ENCODE measurements at places on chromosomes 11 and 22. TPM values are rescaled to one million over a fixed set of nuclear protein-coding genes. Genes with fewer than 3 reads are reported as not detected.

GRCh38 chr22:49203859-49204598 is 623.6 kb downstream of the BRD1 start:
- no peak for DNase-seq

- peak; percentile 40 for DNase-seq
Observed at GRCh38 chr11:118152552-118153471, at the start of gene SCN4B. SCN4B (minus strand) TSS chr11:118152823; CDS start chr11:118152673, 150 bp downstream.

DNA sequence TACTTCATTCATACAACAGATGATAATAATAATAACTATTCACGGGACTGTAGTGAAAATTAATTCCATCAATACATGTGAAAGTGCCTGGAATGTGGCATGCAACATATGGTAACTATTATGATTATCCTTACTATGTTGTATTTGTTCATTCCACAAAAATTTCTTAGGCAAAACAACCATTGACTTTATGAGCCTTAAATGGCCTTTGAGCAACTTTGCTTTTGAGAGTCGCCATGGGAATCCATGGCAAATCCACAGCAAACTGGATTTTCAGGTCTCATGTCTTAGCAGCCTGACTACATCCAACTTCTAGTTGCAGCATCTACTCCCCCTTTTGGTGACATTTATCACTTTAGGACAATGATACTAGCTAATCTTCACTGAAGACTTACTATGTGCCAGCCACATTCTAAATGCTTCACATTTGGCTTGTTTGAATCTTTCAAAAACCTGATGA is 56.8 kb downstream of the SLC1A2 start:
- DNase-seq, result no peak

The GGTLC2 gene
- not detected for total RNA-seq

DNA sequence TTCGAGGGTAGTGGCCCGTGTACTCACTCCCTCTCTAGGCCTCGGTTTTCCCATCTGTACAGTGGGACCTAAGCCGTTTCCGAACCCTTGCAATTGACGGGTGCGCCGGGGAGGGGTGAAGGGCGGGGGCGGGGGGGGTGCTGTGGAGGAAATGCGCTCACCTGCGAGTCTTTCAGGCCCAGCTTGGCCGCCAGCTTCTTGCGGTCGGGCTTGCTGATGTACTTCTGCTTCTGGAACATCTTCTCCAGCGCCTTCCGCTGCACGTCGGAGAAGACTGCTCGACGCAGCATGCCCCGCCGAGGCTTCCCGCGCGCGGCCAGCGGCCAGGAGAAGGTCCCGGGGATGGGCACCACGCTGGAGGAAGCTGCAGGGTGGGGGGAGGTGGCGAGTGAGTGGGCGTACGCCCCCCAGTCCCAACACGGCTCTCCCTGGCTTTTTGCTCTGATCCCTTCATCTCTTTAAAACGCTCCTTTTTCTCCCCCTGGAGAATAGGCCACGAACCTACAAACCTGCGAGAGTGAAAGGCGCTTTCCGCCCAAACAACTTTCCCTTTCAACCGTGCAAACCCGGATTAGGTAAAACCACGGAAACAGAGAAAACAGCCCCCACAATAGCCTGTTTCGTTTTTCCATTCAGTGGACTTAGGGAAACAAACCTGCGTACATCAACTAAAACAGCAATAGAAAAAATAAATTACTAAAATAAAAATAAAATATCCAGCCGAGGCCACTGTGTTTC is 3.2 kb downstream of the DBX1 start:
- peak; percentile 34 for DNase-seq

GRCh38 chr11:61955422-61956135 is 5.4 kb downstream of the BEST1 start:
- DNase-seq, result peak; percentile 51

The DGAT2 gene
- 1.6 TPM for total RNA-seq

The SMC1B gene
- total RNA-seq, result 2.1 TPM

DNA sequence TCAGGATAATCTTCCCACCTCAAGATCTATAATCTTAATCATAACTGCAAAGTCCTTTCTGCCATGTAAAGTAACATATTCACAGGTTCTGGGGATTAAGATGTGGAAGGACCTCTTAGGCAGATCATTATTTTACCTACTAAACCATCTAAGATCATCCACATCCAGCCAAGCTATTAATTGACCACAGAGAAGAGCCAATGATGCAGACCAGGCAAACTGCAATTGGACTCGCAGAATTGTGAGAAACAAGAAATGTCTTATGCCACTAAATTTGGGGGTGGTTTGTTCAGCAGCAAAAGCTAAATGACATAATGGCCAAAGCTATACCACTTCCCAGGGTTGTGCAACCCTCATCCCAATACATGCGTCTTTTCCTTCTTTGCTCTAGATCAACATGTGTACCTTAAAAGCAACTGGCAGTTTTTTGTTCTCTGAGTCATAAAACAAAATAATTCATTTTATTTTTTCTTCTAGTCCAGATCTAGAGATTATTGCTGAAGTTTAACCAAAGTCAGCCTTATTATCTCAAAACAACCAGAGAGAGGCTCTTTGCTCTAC is 88.7 kb upstream of the CHRM4 start:
- no peak for DNase-seq

DNA sequence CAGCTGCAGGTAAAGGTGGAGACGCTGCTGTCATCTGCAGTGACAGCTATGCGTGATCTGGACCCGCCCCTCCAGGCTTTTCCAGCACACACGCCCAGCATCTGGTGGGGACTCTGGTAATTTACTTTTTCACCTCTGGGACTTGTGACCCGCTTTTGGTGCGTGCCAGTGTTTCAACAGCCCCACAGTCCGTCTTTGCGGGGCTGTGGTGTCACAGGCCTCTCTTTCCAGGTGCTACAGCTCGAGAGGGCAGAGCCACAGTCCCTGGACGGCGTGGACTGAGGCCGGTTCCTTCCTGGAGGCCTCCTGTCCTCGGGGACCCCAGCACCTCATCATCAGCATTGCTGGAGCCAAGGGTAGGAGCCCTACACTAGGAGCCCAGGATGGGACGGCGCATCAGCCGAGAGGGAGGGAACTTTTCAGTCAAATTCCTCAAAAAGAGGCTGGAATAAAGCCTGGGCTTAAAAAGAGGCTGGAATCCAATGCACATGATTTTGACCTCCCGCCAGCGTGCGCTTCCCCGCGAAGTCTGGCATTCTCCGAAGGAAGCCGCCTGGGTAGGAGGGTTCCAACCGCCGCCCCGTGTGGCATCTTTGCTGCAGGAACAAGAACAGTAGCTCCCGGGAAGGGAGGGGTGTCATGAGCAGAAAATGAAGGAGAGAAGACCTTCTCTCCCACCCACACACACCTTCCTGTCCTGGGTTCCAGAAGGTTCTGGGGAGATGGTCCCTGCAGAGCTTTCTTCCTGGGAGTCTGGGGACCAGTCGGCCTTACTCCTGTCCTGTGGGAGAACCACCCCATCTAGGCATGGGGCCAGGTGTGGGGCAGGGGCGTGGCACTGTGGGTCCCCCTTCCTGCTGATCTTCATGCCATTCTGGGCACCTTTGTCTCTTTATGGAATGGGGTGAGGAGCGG is 25.7 kb upstream of the KRTAP5-7 start:
- no peak for DNase-seq

DNA sequence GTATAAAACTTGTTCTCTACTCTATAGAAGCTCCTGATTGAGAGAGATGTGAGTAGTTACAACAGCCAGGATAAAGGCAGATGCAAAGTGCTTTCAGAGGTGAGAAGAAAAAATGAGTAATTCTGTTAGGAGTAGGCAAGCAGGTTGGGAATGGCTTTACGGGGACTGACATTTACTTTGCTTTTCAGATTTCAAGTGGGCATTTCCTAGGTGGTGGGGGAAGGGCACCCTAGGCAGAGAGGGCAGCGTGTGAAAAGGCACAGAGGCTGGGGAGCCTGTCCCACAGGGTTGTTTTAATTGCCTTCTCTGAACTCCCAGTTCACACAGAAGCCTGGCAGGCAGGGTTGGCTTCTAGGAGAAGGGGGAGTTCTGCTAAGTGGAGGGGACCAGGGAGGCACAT is 106.5 kb downstream of the NAV2 start:
- no peak for DNase-seq

The OR51B5 gene
- not detected for total RNA-seq

The APOBEC3F gene
- 19.4 TPM for total RNA-seq

The ALX4 gene
- total RNA-seq, result not detected

DNA sequence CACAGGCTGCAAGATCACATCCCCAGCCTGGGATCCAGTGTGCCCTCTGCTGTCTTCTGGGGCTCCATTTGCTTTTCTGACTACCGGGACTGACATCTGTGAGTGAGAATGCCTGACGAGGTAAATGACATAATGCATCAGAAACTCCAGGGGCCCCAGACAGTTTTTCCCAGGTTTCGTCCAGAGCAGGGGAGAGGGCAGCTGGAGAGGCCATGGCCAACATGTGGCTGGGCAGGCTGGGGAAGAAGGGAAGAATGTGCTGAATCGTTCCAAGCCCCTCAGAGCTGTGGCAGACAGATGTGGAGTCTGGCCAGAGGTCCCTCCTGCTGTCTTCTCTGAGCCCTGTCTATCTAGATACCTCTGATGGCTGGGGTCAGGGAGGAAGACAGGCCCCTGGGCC is 163.9 kb downstream of the TRIM29 start:
- DNase-seq, result no peak

GRCh38 chr11:36251823-36252222 is 37.4 kb downstream of the COMMD9 start:
- DNase-seq, result no peak

- no peak for DNase-seq
Observed at GRCh38 chr11:44271286-44271685, 38.7 kb downstream of the ALX4 start.

DNA sequence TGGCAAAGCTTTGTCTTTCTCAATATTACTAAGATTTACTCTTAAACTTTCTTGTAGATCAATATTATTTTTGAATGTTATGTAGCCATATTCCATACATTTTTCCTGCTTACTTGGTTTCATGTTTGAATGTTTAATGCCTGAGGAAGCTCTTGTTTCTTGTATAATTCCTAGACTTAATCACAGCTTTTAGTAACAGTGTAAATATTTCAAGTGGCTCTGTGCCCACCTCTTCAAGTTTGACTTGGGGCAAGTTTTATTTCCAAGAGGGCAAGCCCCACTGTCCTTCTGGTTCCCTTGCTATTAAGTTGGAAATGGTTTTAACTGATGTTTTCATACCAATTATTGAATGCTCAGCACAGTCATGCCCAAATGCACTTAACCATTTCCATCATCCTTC is 1004.1 kb downstream of the OPCML start:
- no peak for DNase-seq

The CSKMT gene
- total RNA-seq, result 28.7 TPM

DNA sequence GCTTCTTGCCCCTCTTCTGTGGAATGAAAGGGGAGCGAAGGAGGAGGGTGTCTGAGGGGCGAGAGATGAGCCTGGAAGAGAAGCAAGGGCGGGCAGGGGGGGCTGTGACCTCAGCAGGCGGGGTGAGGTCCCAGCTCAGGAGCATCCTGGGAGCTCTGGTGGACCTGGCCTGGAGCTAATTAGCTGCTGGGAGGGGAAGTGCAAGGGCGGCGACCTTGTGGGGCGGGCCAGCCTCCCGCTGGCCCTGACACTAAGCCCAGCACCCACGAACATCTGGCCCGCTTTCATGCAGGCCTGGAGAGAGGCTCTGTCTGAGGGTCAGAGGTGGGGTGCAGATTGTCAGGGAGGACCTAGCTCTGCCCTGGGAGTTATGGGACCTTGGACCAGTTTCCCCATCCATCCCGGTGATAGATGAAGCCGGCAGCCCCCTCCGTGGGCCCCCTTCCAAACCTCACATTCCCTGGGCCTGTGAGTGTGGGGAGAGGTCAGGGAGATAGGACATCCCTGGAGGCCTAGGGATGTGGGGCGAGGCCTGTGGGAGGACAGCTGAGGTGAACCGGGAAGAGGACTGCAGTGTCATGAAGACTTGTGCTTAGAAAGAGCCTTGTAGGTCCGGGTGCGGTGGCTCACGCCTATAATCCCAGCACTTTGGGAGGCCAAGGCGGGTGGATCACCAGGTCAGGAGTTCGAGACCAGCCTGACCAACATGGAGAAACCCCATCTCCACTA is 28.5 kb upstream of the CD82 start:
- DNase-seq, result no peak

- DNase-seq, result no peak
Observed at GRCh38 chr22:49554296-49554625, 273.4 kb downstream of the BRD1 start.

- DNase-seq, result no peak
Observed at GRCh38 chr11:127472505-127472904, 471.9 kb upstream of the KIRREL3 start.

DNA sequence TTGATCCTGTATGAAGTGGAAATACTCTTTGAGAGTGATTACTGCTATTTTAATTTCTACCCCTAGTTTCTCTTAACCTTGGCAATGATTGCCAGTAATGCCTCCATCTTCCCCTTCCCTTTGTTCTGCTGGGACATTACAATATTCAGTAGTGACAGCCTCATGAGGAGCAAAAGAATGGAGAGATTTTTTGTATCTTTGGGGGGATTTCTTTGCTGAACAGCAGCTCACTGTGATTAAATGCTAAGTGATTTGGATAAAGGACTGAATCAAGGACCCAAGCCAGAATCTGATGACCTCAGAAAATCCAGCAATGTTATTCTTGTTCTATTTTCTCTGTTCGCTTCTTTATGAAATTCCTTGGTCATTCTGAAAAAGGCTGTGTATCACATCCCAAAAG is 7.0 kb upstream of the SLC1A2 start:
- no peak for DNase-seq

The IL10RA gene
- 41.2 TPM for total RNA-seq

The SLC22A6 gene
- not detected for total RNA-seq

The HBG2 gene
- not detected for total RNA-seq

GRCh38 chr11:19919050-19919561 is 206.5 kb downstream of the NAV2 start:
- DNase-seq, result no peak

DNA sequence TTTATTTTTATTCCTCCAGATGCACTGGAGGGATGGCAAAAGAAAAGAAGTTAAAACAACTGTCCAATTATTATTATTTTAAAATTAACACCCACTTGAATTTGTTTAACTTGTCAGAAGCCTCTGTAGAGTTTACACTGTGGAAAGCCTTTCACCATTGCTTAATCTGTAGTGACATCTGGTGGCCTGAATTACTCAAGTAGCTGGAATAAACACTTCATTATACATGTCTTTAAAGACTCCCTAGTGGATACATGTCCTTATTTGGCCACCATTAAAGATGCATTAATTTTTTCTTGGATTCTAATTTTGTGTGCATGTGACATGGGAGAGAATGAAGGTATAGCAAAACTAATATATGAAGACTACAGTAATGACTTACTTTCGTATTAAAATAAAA is 1496.5 kb downstream of the FAM181B start:
- no peak for DNase-seq

- no peak for DNase-seq
Observed at GRCh38 chr11:43486141-43486540, 127.4 kb downstream of the TTC17 start.

DNA sequence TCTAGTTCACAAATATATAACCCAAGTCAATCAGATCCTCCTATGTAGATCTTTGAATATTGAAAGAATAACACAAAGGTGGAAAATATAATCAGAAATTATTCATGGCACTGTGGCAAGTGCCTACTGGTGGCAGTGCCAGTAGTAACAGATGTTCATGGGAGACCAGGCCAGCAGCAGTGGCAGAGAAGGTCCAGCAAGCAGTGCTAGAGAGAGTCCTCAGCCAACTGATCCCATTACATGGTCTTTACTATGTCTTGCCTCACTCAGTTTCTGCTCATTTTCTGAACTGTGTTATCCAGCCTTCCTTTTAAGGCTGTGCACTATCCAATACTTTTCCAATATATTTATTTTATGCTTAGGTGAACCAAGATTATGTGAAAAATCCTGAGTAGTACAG is 124.9 kb downstream of the MRTFA start:
- no peak for DNase-seq
